Left ventricle myocardium superior (tissue), 1 donor: ENCODE measurements at places on chromosomes 5 and 9. TPM values are rescaled to one million over a fixed set of nuclear protein-coding genes. Genes with fewer than 3 reads are reported as not detected.

DNA sequence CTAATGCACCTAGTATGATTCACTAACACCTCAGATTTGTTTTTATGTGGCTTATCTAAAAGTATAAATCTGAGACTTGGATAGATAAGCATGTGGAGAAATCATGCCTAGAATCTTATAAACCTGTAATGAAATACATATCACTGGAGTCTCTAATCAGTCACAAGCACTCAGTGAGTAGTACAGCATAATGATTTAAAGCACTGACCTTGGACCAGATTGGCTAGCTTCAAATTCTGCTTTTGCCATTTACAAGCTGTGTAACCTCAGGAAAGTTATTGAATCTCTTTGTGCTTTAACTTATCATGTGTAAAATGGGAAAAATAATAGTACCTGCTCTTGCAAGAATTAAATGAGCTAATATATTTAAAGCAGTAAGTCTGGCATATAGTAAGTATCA is 61.2 kb upstream of the ALDH1A1 start:
- DNase-seq, result no peak

DNA sequence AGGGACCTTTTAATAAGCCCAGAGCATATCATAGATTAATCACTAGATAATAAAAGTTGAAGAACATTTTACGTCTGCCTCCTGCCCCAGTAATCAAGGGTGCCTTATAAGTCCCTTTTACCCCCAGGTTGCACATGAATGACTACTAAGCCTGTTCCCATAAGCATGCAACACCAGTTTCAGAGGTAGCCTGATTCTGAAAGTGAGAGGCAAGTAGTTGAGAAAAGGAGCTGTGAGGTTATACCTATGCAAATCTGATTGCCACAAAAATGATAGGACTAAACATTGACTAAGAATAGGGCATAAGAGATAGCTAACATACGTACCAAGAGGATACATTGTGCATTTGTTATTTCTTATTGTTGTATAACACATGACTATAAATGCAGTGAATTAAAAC is 681.9 kb downstream of the ISL1 start:
- no peak for DNase-seq

- DNase-seq, result no peak
These were observed 48.8 kb downstream of the PRRT1B start for GRCh38 chr9:131593936-131594665.

DNA sequence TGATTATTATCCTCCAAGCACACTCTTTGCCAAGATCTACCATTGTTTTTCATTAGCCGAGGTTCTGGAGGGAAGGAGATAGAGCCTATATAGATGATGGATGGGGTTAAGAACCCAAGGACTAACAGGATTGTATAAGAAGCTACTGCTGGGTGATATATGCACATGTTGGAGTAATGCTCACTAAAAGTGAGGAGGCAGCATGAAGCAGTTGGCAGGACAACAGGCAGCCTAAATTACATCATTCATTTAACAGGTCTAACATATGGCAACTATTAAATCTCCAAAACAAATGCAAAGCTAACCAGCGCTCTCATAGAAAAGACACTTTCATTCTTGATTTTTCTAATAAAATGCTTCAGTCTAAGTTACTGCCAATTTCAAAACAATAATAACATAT is 293.2 kb downstream of the EPB41L4A start:
- no peak for DNase-seq

DNA sequence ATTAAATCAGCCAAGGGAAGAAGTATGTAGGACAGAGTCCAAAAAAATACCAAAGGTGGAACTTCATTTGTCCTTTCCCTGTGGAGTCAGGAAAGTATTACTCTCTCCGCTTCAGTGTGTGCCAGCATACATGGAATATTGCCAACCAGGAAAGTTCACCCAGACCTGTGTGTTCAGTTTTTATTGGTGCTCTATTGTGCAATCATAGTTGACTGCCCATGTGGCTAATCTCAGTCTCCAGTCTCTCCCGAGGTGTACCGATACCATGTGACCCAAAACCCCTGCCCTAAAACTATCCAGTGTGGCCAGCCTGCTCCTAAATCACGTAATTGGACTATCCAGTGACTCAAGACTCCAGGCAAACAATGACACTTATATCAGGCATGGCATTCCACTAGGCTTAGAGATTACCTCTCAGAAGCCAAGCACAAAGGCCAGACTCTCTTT is 38.8 kb downstream of the NFX1 start:
- no peak for DNase-seq

GRCh38 chr5:73592551-73592950 is 27.0 kb downstream of the UTP15 start:
- DNase-seq, result no peak

DNA sequence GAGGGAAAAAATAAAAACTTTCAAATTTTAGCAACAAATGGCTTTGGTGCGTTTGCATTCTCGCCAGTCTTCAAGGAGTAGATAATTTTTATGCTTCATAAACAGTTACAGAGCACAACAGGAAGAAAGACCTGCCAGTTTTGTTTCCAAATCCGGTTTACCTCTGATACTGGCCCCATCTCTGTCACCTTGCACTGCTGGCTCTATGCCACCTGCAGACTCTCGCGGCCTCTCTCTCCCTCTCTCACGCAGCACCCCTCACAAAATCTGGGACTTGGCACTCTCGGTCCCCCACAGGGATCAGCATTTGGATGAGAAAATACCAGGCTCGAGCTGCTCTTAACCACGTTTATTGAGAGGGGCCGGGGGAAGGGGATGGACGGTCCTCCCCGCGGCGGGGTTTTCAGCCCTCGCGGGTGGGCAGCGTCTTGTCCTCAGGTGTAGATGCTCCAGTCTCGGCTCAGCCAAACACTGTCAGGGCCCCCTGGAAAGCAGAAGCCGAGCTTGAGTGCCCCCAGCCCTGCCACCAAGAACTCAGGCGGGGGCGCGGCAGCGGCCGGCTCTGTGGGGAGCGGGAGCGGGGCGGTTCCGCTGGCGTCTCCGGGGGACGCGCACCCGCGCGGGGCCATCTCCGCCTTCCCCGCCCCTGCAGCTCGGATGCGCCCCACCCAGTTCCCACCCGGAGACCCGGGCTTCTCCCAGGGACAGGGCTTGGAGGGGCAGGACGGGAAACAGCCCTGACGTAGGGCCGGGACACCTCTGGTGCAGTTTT is 1.3 kb downstream of the SCGB3A1 start:
- DNase-seq, result no peak

DNA sequence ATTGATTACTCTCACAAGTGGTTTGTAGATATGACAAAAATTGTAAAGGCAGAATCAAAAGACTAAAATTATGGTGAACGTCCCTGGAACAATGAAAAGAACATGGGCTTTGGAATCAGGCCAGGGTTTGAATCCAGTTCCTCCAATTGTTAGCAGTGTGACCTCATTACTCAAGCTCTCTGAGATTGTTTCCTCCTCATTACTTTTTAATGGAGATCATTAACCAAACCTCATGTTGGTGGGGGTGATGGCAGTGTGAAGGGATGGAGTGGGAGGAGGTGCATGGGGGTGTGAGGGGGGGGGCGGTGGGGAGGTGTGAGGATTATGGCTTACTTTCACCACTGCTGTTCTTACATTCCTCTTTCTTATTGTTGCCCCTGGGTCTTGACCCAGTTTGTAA is 44.1 kb upstream of the FOXE1 start:
- DNase-seq, result no peak

DNA sequence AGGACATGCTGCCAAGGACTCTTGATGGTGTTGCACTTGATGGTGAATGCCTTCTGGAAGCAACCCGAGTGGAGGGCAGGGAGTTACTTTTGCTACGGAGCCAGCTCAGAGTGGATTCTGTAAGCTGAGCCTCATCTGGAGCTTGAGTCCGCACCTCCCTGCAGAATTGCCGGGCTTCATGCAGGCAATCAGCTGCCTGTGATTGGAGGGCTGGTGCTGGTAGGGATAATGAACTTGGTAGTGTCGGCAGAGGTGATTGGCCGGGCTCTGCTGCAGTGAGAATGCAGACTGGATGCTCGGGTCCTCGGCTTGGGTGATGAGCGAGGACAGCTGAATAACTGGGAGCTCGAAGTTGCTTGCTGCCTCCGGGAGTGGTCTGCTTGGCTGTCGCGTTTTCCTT is 23.1 kb downstream of the SLC25A25 start:
- peak; percentile 75 for DNase-seq

GRCh38 chr5:1390333-1390732 is 45.4 kb upstream of the CLPTM1L start:
- peak; percentile 10 for DNase-seq

- DNase-seq, result no peak
These were observed 18.2 kb downstream of the NRG2 start for GRCh38 chr5:140024928-140025327.

DNA sequence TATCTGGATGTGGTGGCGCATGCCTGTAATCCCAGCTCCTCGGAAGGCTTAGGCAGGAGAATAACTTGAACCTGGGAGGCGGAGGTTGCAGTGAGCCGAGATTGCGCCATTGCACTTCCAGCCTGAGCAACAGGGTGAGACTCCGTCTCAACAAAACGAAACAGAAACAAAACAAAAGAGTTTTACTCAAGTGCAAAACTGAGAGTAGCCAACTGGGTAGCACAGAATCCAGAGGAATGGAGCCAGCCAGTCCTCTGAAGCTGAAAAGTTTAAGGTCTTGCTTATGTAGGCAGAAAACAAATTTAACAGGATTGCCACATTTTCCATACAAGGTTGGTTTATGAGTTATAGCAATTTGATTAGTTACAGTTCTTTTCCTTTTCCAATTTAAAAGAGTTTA is 32.0 kb downstream of the SPIN1 start:
- no peak for DNase-seq

DNA sequence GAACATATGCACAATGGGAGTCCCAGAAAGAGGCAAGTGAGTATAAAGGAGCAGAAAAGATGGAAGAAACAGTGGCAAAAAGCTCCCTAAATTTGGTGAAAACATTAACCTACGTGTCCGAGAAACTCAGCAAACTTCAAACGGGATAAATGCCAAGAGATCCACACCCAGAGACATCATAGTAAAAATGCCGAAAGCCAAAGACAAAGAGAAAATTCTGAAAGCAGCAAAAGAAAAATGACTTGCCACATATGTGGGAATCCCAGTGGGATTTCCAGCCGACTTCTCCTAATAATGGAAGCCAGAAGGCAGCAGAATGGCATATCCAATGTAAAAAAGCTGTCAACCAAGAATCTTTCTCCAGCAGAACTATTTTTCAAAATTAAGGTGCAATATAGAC is 101.2 kb downstream of the ADAMTS2 start:
- no peak for DNase-seq

DNA sequence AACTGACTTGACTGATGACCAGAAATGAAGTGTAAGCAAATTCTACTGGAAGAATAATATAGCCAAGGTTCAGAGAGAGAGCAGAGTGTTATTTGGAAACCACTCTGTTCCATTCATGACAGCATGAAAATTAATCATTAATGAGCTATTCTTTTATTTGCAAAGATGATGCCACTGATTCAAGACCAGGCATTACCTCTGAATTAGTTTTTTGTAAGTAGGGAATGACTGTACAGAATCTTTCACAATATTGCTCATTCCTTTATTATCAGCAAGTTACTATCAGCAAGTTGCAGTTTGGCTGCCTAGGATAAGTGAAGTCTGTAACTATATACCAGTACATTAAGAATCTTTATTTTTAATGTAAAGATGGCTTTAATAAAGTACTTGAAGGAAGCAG is 75.1 kb upstream of the RGMB start:
- DNase-seq, result no peak

DNA sequence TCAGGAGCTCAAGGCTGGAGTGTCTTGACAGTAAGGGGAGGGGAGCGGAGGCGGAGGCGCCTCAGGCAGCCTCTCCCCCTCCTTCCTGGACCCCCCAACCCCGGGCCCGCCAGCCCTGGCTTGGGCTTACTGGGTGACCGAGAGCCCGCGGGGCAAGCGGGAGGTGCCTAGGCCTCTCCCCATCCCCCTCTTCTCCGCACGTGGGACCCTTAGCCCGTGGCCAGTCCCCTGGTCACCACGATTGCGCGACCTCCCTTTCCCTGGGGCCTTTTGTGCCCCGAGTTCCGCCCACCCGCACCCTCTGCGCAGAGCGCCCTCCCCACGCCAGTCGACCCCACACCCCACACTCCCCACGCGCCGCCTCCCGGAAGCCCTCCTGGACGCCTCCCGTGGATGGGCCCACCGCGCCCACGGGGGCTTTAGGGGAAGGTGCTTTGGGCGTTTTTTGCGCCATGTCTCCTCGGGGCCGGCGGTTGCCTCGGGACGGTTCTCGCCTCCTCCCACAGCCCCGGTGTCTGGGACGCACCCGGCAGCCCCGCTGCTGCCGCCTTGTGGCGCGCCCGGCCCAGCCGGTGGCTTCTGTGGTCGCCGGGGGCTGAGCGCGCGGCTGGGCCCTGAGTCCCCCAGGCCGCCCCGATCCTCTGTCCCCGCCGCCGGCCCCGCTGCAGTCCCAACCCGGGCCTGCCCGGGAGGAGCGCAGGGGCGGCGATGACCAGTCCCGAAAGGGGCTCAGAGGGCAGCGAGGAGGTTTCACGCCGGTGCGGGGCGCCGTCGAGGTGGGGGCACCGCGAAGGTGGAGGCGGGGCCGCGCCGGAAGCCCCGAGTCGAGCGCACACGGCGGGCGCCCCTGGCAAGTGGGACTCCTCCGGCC is 3.2 kb downstream of the TOR4A start:
- DNase-seq, result no peak

GRCh38 chr5:14850419-14851049 is 21.0 kb downstream of the ANKH start:
- no peak for DNase-seq

The HACD4 gene
- 0.89 TPM for total RNA-seq

The DIRAS2 gene
- total RNA-seq, result not detected

The MYORG gene
- total RNA-seq, result 5.3 TPM

The BTNL9 gene
- total RNA-seq, result 37.8 TPM

The GPRIN1 gene
- total RNA-seq, result 0.50 TPM

The GLDC gene
- not detected for total RNA-seq

The SPAAR gene
- total RNA-seq, result 9.8 TPM

The FBP1 gene
- total RNA-seq, result 1.3 TPM

The RABGAP1 gene
- 47.4 TPM for total RNA-seq

The BTNL8 gene
- 0.27 TPM for total RNA-seq

The ADAMTS2 gene
- total RNA-seq, result 4.3 TPM

The GRM6 gene
- total RNA-seq, result not detected
